Adipocyte (in vitro differentiated cells): ENCODE measurements at places on chromosomes 2 and 18.

- DNase-seq = no peak
Observed at GRCh38 chr18:79111483-79111882, 42.3 kb downstream of the ATP9B start.

DNA sequence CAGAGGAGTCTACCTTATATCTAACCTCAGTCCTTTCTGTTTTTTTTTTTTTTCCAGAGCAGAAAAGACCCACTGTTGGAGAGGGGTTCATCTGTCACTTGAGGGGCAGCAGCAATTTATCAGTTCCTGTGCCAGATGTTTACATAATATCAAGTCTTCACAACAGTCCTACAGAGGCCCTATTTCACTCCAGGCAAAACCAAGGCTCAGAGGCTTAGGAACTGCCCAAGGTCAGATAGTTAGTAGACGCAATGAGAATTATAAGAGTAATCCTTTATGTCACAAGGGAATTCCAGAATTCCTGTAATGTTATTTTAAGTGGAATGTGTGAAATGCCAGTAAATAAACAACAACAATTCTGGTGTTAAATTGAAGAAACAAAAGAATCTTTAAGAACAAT is 696.1 kb downstream of the NRXN1 start:
- no peak for DNase-seq

GRCh38 chr2:215615067-215615802 is 179.4 kb upstream of the FN1 start:
- DNase-seq = no peak

- peak; percentile 89 for DNase-seq
Observed at GRCh38 chr2:85549826-85550225, 10.9 kb downstream of the MAT2A start.

DNA sequence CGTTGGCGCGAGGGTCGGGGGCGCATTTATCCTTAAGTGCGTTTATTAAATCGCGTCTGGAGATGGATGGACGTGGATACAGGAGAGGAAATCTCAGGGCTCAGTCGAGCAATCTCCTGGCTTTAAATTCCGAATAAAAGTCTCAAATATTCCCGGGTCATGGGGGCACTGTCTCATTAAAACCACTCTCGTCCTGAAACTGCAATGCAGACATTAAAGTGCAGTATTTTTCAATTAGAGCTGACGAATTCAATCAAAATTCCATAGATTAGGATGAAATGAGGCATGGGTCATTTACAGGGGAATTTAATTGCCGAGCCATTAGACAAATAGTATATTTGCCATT is 10.7 kb upstream of the GBX2 start:
- peak; percentile 37 for DNase-seq

DNA sequence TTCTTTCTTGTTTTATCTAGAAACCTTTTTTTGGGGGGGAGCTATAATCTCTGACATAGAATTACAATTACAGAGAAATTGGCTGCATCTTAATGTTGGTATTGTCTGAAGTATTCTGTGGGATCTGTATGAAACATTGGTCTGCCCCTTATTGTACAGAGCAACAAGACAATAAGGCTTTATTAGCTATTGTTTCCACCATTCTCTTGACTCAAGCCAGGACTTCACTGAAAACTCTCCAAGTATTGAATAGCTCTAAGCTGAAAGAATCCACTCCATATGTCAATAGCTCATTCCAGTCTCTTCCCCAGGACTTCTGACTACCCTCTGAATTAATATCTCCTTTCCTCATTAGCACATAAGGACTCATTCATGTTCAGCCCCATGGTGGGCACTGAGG is 77.8 kb downstream of the RHBDD1 start:
- no peak for DNase-seq

DNA sequence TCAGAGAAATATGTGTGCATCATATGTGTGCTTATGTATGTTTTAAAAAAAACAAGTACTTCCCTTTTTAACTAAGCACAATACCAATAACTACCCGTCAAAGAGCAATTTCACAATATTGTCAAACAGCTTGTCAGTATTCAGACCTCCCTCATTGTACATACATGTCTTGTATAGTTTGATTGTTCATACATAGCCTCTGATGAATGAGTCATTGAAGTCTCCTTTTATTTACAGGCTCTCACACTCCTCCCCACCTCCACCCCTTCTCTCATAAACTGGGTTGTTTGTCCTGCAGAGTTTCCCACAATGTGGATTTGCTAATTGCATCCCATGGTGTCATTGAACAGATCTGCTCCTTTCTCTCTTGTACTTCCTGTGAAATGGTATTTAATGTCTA is 132.8 kb upstream of the L3MBTL4 start:
- no peak for DNase-seq

- DNase-seq = peak; percentile 20
Observed at GRCh38 chr2:98569197-98569793, 39.0 kb downstream of the COA5 start.

GRCh38 chr18:67261931-67262552 is 254.5 kb downstream of the DSEL start:
- no peak for DNase-seq

GRCh38 chr2:98598781-98599428 is 9.4 kb downstream of the COA5 start:
- peak; percentile 33 for DNase-seq

DNA sequence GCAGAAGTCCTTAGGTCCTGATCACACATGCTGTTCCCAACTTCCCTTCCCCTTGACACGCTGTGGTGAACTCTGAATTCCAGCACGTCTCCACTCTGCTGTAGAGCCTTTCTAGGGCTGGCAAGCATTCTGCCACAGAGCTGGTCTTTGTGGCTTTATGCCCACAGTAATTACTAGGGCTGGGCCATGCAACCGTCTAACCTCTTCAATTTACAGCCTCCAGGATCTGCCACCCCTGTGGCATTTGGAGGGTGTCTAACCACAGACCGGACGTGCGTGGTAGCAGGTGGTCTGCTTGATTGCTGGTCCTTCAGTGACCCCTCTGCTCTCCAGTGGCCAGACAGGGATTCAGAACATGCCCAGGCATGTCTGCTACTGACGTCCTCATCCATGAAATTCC is 43.1 kb upstream of the TGFA start:
- no peak for DNase-seq

DNA sequence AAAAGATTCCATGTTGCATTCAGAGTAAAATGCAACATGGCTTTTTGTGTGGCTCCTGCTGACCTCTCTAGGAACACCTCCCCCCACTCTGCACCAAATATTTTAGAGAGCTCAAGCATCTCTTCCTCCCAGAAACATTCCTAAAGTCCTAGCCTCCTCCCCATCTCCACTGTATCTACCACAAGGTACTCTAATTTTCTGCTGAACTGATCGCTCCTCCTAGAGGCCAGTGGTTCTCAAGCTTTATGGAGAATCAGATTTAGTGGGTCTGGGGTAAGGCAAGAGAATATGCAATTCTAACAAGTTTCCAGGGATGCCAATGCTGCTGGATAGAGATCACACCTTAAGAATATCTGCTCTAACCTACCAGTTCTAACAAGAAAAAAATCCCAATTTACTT is 89.5 kb upstream of the HNRNPA3 start:
- DNase-seq = no peak

DNA sequence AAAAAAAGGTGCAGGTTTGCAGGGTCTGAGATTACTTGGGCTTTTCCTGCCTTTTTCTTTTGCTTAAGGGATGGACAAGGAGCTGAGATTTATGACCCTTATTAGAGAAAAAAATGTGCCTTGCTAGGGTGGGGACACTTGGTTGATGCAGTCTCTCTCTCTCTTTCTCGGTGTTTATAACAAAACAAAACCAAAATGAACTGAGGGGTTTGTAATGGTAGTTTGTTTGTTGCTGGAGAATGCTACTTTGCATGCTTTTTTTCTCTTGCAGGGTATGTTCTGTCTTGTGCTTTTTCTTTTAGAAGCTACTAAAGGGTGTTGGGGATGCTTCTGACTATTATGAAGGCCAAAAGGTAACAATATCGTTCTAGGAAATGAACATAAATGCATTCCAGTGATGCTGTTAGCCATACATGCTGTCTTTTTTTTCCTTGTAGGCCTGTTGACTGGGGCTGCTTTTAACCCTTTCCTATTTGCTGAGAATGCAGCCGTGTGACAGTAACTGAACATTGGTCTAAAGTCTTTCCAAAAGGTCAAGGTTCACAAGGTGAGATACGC is 435 bp downstream of the ZNF532 start:
- no peak for DNase-seq
